ENCODE measurements at places on chromosomes 11 and 22.
A peak's percentile ranks its signal among the peaks of the same experiment; 100 is the strongest.

DNA sequence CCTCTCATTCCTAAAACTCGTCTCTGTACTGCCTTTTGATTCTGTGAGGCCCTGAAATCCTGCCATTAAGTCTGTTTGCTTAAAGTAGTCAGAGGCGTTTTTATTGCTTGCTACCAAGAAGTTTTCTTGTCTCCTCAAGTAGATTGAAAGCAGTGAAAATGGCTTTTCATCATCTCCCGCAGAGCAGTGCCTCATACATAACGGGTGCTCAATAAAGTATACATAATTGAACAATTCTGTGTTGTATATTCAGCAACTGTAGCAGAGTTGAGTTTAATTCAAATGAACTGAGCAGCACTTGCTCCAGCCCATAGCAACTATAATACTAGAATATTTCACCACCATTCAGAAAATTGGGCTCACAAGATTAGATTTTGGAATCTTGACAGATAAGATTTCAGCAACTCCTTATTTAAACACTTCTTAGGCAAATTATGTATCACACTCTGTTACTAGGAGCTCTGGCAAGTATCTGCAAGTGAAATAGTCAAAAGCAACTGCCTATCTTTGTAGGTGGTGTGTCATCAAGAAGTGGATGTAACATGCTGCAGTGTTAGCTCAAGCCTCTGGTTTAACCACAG, 20.0 kb downstream of the FIBIN start:
- DNase-seq: no peak

GRCh38 chr11:95674657-95675358, 114.8 kb downstream of the FAM76B start:
- peak; percentile 70 for DNase-seq

GRCh38 chr11:100890789-100891188, 203.7 kb downstream of the ARHGAP42 start:
- DNase-seq: no peak

GRCh38 chr22:42368379-42369249, 63.6 kb downstream of the NFAM1 start:
- peak; percentile 40 for DNase-seq

DNA sequence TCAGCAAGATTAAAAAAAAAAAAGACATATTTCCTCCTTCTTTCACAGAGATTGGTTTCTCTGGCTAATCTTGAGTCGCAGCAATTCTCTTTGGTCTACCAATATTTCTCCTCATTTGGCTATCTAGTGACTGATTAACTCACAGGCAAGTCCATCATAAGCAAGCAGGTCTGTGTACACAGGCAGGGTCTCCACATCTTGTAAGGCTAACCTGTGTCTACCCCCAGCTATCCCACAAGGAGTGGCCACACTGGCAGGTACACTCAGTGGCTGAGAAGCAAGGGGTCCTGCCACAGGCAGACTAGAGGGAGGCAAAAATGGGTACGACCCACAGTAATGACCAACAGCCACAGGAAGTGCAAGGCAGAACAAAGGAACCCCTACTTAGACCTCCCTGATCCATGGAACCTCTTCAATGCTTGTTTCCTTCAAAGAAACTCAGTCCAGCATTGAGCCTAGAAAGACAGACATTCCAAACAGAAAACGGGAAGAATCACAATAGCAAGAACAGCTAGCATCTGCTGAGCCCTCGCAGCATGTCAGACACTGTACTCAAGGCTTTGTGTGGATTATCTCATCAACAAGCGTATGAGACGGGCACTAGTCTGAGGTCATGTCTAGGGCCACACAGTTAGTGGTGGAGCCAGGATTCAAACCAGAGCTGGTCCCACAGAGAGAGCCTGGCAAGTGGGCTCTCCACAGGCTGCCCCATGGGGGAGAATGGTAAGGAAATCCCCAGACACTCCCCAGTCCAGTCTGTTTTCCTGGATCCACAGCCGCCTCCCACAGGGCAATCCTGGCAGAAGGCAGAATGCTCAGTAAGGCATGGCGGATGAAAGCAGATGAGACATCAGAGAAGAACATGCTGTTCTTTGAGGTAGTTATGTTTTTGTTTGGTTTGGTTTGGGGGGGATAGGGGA, 34.3 kb downstream of the PLEKHA7 start:
- no peak for DNase-seq

- DNase-seq: peak; percentile 59
Measured at GRCh38 chr11:6438979-6439571, 1.7 kb downstream of the HPX start.

DNA sequence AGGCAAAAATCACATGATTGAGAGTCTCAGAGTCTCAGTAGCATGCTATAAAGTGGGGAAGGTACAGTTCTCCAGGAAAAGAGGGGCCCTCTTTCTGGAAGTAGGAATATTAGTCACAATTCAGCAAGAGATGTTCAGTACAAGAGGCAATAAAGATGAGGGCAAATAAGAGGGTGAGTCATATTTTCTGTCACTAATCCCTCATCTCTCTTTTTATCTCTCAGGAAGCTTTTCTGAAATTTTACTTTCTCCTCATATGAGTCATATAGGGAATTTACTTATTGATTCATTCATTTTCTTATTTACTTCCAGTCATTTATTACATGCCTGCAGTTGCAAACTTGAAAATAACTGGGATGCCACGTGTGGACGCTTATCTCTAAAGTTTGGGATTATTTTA, 3.4 kb upstream of the NXPE1 start:
- no peak for DNase-seq

DNA sequence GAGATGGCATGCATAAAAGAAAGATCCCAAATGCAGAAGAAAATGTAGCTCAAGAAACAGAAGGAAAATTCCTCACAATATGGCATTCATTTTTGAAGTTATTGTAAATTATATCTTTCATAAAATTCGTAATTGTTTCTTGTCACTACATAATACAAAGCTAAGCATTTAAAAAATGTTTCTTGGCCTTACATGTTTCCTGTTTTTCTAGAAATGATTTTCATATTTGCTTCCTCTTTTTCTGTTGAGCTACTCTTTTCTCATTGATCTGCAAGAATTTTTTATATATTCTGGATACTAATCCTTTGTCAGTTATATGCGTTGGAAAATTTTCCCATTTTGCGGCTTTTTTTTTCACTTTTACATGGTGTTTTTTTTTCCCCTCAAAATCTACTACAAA, 48.0 kb downstream of the ENTHD1 start:
- no peak for DNase-seq

GRCh38 chr22:20312396-20313191, 7.3 kb downstream of the DGCR6L start:
- no peak for DNase-seq

GRCh38 chr11:82929121-82929520, 27.6 kb downstream of the DDIAS start:
- DNase-seq: no peak

GRCh38 chr11:70467201-70468085, 69.1 kb downstream of the CTTN start:
- DNase-seq: peak; percentile 80

- peak; percentile 79 for DNase-seq
Measured at GRCh38 chr22:40036591-40037225, 42.0 kb downstream of the FAM83F start.

DNA sequence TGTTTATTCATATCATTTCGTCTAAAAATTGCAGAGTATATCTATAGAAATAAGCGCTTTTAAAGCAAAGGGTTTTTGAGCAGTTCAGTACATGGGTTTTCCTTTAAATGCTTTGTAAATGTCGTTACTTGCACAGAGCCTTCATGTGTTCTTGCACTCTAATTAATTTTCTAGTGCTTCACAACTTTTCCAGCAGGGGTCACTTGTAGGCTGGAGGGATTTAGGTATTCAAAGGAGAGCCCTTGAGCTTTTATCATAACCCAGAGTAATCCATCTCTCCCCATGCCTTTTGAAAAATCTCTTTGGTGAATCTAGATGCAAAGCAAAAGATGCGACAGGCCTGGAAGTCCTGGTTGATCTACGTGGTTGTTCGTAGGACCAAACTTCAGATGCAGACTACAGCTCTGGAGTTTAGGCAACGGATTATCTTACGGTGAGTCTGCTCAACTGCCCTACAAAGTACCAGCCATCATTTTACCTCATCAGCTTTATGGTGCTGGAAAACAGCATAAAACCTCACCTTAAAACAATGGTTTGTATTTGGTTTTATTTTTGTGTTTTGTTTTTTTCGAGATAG, 60.4 kb downstream of the SFI1 start:
- no peak for DNase-seq

DNA sequence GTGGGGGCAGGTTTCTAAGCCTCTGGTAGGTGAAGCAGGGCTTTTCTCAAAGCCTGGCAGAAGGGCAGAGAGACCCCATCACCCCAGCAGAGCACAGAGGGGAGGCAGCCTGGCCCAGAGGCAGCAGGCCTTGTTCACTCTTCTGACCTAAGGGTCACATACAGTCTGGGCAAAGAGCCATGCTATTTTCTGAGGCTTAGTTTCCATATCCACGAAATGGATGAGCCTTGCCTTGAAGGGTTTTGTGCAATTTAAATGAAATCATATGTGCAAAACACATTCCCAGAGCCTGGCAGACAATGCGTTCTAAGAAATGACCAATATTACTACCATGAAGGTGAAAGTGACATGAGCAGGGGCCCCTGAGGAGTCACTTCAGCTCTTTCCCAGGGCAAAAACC, 44.5 kb downstream of the HIRA start:
- DNase-seq: no peak

- DNase-seq: no peak
Measured at GRCh38 chr11:105713696-105714095, 103.8 kb downstream of the GRIA4 start.

DNA sequence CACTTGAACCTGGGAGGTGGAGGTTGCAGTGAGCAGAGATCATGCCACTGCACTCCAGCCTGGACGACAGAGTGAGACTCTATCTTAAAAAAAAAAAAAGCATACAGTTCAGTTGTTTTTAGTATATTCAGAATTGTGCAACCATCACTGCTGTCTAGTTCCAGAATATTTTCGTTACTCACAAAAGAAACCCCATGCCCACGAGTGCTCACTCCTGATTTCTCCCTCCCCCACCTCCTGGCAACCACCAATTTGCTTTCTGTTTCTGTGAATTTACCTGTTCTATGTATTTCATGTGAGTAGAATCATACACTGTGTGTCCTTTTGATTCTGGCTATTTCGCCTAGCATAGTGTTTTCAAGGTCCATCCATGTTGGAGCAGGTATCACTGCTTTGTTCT, 24.8 kb downstream of the PTPRJ start:
- peak; percentile 77 for DNase-seq

- no peak for DNase-seq
Measured at GRCh38 chr11:125287491-125288210, 123.1 kb downstream of the PKNOX2 start.

DNA sequence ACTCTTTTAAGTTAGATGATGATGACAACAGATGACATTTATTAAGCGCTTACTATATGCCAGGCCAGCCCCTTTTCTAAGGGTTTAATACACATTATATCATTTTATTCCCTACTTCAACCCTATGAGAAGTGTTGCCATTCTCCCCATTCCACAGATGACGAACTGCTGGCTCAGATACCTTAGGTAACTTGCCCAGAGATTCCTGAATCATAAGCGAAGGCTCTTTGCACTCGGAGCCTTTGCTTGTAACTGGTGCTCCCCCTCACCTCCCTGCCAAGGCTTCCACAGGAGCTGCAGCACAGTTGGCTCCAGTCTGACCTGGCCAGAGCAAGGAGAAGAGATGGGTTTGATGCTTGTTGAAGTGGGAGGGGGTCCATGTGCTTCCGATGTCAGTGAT, 43.0 kb downstream of the DBX1 start:
- no peak for DNase-seq

- peak; percentile 27 for DNase-seq
Measured at GRCh38 chr11:61332281-61332796, 566 bp downstream of the DDB1 start.

DNA sequence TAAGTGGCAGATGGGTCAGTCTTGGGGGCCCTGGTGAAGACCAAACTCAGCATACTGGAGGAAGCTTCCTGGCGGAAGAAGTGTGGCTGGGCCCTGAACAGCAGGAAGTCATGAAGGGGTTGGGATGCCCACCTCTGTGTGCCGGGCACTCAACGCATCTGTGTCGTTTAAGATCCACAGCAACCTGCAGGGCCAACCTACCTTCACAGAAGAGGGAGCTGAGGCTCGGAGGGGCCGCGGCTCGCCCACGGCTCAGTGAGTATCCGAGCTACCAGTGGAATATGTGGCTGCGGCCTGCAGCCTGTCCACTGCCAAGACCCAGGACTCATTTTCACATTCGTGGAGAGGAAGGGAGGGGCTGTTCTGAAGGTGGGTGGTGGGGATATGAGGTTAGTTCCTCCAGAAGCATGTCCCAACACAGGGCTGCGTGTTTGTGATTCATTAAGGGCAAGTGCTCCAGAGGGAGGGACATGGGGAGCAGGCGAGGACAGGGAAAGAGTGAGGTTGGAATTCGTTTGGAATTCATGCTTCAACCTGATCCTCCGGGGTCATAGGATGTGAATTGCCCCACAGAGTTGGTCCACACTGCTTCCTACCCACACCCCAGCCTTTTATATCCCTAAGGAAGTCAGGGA, 99.6 kb downstream of the MPPED1 start:
- DNase-seq: no peak

DNA sequence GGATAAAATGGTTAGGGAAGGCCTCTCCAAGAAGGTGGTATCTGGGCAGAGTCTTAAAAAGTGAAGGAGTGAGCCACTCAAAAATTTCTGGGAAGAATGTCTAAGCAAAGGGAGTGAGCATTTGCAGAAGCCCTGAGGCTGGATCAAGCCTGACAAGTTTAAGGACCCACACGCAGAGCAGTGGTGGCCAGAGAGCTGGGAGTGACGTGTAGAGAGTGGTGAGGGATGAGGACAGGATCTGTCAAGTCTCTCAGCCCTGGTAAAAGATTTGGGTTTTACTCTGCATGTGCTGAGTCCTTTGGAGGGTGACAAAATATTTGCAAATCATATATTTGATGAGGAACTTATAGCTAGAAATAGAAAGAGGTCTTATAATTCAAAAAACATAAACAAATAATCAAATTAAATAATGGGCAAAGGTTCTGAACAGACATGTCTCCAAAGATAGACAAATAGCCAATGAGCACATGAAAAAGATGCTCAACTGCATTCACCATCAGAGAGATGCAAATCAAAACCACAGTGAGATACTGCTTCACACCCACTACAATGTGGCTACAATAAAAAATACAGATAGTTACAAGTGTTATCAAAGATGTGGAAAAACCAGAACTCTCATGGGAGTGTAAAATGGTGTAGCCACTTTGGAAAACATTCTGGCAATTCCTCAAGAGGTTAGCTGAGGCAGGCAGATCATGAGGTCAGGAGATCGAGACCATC, 107.2 kb upstream of the NNMT start:
- DNase-seq: no peak

DNA sequence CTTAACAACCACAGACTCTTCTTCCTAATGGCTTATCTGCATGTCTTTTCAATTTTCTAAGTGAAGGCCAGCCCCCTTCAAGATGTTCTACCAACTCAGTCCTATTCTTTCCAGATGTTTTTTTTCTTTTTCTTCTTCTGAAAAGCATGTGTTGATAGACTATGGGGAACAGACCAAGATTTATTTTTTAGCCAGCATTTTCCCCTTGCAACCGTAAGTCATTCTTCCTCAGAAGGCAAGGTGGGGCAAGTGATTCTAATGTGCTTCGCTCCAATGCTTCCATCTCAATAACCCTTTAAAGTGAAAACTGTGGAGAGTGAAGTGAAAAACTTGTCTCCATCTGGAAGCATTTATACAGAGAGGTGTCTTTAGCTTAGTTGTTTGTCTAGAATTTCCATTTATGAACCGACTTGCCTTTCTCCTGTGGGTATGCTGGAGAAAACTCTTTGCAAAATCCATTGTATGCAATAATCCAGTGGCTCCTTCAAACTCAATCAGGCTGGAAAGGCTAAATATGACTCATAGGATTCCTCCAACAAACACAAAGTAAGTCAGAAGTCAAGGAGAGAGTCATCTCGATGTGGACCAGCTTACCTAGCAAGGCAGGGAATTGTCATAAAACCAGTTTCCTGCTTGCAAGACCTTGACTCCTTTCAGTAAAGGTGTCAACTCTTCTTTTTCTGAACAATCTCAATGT, 83.7 kb downstream of the MAML2 start:
- DNase-seq: no peak
